ACHN (cell line): ENCODE measurements at places on chromosomes 16 and 17.

DNA sequence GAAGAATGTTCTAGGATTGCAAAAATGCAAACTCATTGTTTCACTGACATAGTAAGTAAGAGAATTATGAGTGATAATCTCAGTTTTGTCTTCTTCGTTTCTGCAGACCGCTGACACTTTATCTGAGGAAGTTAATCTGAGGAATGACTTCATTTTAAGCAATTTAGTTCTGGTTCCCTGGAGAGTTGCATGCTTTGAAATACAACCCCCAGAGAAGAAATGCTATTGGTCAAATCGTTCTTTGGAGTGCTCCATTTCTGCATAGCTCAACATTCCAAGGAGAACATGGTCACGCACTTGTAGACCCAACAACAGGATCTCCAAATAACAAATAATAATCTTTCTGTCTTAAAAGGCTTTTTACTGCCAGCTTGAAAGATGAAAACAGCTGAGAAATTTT lies 427.1 kb downstream of the GRIN2A start:
- DNase-seq, result no peak

- peak; percentile 83 for DNase-seq
Observed at GRCh38 chr16:74291577-74292208, 4.9 kb upstream of the PSMD7 start.

- no peak for DNase-seq
Observed at GRCh38 chr17:45747911-45748310, 36.2 kb upstream of the CRHR1 start.

GRCh38 chr17:63024716-63025115 lies 58.7 kb downstream of the TANC2 start:
- no peak for DNase-seq

GRCh38 chr17:70006159-70006558 lies 68.9 kb upstream of the KCNJ16 start:
- no peak for DNase-seq

GRCh38 chr16:67393788-67394154 lies 473 bp upstream of the TPPP3 start:
- DNase-seq, result no peak

DNA sequence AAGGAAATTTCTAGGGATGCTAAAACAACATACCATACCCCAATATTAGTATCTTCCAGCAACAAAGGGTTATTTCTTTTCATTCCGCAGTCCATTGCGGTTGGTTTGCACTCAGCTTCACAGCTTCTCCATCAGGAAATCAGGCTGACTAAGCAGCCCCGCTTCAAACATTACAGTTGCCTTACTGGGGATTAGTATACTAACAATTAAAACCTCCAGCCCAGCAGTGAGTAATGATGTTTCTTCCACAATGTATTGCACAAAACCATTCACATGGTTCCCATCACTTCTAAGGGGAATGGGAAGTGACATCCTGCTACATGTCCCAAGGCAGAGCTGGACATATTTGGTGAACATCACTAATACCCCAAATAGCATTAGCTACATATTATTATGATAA lies 1384.9 kb downstream of the CDH8 start:
- DNase-seq, result no peak

DNA sequence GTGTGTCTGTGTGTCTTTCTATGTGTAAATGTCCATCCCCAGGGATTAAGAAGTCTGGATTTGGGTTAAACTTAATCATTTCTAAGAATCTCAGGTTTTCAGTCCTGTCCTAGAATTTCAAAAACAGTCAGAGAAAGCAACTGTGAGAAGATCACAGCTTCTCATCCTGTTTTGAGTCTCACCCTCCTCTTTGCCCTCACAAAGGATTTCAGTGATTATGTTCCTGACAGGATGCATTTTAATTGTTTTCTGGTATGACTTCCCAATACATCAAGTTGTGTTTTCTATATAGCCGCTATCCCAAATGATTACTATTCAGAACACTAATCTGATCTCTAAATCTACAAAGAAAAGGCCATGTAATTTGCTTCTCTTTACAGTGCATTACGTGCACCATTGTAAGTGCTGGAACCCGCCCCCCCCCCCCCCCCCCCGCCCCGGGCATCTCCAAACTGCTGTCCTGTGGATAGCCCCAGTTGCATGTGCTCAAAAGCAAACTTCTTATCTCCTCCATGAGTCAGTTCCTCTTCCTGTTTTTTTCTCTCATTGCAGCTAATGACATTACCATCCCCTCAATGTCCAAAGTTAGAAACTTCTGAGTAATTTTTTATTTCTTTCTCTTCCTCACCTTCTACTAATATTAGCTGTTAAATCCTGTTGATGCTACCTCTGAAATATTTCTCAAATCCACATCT lies 73.9 kb downstream of the CDH13 start:
- DNase-seq, result no peak

DNA sequence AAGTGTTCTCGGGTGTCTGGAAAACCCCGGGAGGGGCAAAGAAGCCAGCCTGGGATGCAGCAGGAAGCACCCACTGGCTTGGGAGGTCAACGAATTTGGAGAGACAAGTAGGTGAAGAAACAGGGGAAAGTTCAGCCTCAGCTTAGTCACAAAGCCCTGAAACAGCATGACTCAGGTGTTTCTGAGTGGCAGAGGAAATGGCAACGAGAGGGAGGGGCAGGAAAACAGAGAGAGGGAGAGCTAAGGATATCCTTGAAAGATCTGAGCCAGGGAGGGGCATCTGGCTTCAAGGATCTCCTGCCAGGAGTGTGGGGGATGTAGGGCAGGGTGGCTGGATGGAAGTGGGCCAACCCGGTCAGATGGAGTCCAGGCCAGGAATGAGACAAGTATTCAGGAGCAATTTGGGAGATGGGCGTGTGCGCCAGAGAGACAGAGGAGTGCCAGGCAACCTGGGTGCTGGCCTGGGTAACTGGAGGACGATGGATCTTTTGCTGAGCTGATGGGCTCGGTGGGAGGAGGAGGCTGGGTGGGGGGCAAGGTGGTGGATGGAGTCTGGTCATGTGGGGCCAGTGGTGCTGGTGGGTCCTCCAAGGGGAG lies 27.2 kb downstream of the ABCC3 start:
- peak; percentile 95 for DNase-seq

DNA sequence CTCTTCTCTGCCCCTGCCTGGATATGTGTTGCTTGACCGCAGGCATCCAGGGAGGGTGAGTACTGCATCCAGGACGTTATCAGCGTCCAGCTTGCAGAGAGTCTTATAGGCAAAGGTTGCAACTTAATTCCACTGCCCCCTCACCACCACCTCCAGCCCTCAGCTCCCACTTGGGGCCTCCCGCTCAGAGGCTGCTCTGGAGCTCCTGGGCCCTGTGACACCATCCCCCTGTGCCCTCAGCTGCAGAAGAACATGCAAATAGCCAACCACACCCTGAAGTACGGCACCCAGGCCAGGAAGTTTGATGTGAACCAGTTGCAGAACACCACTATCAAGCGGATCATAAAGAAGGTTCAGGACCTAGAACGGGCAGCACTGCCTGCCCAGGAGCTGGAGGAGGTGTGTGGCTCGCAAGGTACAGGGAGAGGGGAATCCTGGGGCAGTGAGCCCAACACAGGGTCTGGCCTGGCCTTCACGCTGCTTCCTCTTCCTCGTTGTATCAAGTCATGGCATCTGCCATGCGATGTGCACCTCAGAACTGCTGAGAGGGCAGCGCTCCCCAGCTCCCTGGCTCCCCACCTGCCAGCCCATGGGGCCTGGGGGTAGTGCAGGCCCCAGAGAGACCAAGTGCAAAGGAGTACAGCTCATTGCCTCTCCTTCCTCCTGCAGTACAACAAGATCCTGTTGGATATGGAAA lies 9.6 kb downstream of the ACE start:
- no peak for DNase-seq
